ENCODE measurements at places on chromosomes 7 and 10.

DNA sequence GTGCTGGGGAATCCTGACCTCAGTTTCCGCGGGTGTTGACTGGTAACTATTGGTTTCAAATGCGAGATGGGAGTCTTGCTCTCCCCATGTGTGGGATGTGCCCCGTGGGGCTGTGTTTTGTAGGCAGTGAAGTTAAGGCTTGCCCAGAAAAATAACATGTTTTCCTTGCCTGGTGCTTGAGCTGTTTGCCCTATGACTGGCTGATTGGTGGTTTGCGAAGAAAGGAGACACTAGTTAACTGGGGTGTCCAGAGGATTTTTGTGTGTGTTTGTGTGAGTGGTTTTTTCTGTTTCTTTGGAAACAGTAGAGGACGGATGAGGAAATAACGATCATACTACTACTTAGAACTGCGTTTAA, 61.9 kb downstream of the CREB5 start:
- no peak for DNase-seq

GRCh38 chr10:120131183-120131582, 238.7 kb downstream of the SEC23IP start:
- no peak for DNase-seq

DNA sequence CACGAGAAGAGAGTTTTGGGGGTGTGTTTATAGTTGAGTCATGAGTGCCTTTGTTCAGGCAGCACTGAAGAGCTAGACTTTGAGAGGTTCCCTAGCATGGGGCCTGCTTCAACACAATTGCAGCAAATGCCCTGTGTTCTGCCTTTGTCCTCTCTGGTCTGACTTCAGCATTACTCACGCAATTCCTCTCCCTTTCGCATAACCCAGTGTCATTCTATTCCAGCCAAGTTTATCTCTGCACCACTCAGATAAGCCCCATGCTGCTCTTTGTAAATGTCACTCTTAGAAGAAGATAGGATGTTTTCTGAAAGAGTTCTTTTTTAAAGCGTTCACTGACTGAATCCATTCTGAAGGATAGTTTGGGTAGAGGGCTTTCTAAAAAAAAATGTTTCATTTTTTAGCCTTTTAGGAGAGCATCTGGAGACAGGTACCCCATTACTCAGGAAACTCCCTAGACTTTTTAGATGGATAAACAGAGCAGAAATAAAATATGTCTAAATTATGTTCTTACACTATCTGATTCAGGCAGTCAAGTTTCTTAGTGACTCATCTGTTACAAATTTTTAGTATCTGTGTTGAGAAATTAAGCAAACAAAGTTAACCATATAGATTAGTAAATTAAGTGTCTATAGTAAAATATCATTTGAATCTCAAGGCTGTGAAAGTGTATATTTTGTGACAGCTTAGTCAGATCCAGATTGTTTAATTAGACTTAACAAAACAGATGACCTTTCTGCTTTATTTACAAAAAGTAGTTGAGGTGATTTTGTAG, 318.5 kb downstream of the GPR158 start:
- DNase-seq: no peak

GRCh38 chr10:86077871-86078638, 288.5 kb downstream of the GRID1 start:
- DNase-seq: no peak

- DNase-seq: no peak
These were observed 23.7 kb upstream of the TRPV6 start for GRCh38 chr7:142908921-142909890.

DNA sequence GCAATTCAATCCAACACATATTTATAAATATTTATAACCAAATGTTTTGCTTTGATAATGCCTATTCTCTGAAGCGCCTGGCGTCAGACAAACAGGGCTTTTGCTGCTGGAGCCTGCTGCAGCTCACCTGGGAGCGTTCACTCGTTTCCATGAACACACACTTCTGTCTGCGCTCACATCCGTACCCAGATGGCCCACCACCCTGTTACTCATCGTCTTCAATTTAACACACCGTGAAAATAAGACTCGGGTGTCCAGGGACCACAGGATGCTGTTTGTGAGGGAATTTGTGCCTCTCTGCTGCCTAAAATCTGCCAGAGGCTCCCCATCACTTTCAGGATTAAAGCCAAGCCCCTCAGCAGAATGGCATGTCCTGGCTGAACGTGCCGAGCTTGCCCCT, 74.1 kb downstream of the SLIT1 start:
- no peak for DNase-seq

DNA sequence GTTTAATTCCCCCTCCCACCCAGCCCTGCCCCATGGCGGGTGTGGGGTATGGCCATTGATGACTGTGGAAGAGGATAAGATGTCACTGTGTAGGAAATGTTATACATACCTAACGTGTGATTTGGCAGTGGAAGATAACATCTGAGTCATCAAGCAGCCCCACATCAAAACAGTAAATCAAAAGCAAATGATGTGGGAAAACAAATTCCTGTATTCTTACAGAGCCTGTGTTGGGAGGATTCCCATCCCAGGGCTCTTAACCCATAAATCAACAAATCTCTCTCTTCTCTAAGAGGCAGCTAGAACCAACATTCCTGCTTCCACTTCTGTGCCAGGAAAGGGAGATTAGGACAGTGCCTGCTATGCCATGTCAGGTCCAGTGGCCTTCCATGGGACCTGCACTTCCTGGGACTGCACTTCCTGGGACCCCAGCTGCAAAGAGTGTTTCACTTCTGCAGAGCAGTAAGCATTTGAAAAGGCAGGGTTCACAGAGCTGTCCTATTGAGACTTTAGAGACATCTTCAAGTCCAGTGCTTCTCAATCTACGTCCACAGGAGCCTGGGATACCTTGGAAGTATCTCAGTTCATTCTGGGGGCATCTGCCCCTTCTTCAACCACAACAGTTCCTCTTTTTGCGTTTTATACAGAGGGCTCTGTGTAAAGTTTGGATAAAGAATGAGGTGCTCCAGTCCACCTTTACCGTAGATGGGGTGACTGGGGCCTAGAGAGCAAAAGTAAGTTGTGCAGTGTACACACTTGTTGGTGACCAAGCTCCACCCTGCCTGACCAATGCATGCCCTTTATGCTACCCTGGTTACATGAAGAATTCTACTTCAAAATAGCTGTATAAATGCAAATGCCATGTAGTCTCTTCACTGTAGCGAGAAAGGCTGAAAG, 45.7 kb downstream of the ATXN7L1 start:
- no peak for DNase-seq

DNA sequence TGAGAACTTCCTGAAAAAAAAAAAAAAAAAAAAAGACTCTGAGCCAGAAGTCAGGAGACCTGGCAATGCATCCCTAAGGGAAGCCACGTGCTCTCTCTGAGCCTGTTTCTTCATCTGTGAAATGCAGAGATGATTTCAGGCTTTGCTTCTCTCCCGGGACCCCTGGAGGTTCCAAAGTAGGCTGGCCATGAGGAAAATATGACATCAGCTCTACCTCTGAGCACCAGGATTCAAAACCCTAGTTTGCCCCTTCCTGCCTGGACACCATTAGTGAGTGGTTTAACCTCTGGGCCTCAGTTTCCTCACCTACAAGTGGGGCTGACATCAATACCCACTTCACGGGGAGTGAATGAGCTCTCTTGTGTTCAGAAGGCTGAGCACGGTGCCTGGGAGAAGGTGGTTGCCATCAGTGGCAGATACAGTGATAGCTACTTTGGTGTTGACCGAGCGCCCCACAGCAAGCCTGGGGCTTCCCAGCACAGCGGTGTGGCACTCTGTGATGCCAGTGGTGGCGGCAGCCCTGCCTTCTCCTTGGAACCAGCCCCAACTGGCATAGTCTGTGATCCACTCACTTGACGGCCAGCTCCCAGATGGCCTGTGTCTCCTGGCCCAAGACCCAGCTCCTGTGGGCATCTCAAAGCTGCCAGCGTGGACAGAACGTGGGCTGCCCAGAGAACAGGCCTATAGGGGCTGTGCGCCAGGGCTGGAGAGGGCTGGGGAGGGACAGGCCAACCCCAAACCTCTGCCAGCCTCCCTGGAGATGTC, 153.1 kb upstream of the UNC5B start:
- no peak for DNase-seq

All from activated naive CD4-positive, alpha-beta T cell (primary cell).